ENCODE measurements at places on chromosomes 13 and 19.
A peak's percentile ranks its signal among the peaks of the same experiment; 100 is the strongest.

- DNase-seq, result no peak
Measured at GRCh38 chr19:22526661-22527272, 104.6 kb upstream of the ZNF98 start.

GRCh38 chr19:44570984-44571684 is 41.7 kb upstream of the CEACAM20 start:
- DNase-seq, result peak; percentile 24

DNA sequence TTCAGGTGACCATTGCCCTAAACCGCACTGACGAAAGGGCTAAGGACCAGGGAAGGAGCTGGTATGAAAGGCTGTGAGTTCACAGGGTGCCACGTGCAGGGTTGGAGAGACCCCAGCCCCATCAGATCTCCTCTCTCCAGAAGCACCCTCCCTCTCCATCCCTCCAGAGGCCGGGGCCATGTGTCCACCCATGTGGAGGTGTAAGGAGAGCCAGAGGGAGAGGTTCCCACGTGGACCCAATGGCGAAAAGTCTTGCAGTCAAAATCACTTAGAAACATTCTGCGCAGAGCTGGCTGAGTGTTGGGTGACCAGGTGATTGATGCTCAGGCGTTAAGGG is 168.3 kb downstream of the COL4A1 start:
- no peak for DNase-seq

DNA sequence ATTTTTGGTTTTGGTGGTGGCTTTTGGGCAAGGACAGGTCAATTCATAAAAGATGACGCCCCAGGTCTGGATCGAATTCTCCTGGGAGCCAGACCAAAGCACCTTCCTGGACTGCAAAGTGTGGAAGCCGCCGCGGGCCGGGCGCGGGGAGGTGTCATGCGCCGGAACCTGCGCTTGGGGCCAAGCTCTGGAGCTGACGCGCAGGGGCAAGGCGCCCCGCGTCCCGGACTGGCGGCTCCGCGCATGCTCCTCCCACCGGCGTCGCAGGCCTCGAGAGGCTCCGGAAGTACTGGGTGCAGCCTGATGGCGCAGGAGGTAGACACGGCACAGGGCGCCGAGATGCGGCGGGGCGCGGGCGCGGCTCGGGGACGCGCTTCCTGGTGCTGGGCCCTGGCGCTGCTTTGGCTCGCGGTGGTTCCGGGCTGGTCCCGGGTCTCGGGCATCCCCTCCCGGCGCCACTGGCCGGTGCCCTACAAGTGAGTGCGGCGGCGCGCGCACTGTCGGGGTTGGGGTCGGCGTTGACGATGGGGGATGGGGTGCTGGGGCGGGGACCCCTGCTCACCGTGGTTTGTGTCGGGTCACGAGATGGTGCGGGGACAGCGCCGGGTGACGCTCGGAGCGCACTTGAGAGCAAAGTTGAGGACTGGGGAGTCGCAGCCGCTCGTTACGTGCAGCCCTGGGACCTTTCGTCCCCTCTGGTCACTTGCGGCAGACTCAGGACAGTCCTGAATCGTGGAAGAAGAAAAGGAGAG is at the start of gene CLN5:
TSS of gene CLN5 (plus strand) at position 286 of the 752 bp plus-strand sequence. CDS start at position 304, 18 bp downstream.
- DNase-seq, result peak; percentile 95

GRCh38 chr13:86992251-86992650 is 678.9 kb upstream of the SLITRK5 start:
- DNase-seq, result no peak

DNA sequence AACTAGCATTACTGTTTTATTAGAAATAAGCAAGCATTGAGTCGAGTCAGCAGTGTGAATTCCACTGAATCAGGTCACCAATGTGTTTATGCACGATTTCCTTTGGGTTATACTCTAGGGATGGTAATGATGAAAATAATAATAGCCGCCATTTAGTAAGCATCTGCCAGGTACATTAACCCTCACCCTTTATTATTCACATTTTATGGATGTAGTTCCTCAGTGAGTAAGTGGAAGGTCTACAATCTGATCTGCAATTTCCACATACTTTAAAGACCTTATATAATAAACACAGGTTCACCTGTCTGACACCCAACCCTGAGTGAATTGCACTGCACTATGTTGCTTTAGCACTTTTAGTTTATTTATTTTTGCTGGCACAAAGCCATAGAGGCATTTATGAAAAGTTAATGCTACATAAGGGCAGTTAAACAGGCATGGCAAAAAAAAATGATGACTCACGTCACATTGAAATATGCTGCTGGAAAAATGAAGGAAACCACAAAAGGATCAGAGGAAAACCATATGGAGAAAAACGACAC is 122.4 kb downstream of the TRPC4 start:
- DNase-seq, result no peak
